ENCODE measurements at places on chromosomes 5 and 9.

DNA sequence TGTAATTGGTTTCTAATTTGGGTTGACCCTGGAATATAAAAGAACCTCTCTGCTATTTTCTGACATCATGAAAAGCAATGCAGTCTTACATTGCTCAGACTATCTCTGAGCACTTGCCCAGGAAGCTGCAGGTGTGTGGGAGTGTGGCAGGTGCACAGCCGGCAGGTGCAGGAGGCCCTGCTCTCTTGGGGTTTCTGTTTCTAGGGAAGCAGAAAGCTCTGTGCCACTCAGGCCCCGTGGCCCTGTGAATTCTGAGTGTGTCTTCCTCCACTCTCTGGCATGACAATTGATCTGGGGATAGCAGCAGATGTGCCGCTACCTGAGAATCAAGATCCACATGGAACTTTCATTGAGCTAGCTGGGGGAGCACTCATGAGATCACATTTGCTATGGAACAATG, 45.7 kb upstream of the IRX2 start:
- DNase-seq = no peak

- no peak for DNase-seq
These were observed 12.2 kb upstream of the SLC38A9 start for GRCh38 chr5:55724281-55724680.

GRCh38 chr5:174571662-174572397, 152.6 kb upstream of the MSX2 start:
- DNase-seq = no peak

- DNase-seq = no peak
These were observed 58.0 kb upstream of the JAK2 start for GRCh38 chr9:4927043-4927471.

DNA sequence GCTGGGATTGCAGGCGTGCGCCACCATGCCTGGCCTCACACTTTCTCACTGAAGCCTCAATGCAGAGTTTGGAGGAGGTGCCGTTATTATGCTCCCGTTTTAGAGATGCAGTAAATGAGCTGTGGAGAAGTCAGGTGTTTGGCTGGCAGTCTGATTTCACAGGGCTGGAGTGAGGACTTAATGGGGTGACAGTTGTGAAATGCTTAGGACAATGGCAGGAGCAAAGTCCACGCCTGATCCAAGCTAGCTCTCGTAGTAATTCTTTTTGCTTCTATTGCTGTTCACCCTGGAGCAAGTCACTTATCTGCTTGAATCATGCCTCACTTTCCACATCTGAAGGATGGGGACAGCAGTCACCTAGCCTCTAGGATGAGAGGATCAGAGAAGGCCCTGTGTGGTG, 21.8 kb downstream of the UNC5A start:
- DNase-seq = no peak

DNA sequence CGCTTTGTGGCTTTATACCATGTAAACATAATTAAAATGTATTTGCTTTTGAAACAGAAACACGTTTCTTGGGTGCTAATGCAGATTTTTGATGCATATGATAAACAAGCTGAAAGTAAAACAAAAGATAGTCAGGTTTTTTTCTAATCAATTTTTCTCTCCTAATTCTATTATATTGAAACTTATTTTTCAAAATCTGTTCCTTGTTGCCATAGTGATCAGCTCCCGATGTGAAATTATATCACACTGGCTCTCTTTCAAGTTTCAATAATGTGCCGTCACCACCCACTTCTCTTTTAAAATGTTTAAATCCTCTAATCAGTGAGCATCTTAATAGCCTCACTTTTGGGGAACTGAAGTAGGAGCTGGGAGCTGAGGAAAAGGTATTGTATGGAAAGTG, 36.4 kb upstream of the DAPK1 start:
- DNase-seq = no peak

DNA sequence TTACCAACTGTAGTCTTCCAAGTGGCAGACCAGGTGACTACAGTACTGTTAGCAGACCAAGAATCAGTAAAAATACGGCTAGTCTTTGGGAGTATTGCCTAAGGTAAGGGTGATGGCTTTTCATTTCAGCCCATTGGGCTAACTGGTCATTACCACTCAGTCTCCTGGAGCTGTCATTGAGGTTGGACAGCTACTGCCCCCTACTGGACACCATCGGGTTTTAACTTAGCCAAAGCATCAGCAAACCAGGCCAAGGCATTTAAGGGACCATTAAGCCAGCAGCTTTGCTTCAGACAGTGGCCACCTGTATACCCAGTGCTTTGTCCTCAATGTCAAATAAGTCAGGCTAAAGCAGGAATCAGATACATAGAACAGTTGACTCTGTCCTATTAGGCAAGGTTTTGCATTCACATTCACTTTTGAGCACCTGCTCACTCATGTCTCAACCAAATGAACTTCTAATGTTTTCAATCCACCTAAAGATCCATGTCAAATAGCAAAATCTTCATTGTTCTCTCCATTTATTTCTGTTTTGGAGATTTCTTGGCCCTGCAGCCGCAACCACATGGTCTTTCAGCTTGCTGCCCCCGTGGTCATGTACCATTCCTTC, 117.2 kb downstream of the INVS start:
- no peak for DNase-seq

GRCh38 chr9:22383718-22384117, 62.9 kb upstream of the DMRTA1 start:
- no peak for DNase-seq

All from cortex of kidney (tissue), 1 donor.